ENCODE measurements at places on chromosomes 7 and 10.

GRCh38 chr10:113356794-113357680 is 195.8 kb upstream of the HABP2 start:
- no peak overlapping the region for H3K27ac ChIP-seq
- DNase-seq = no peak
- no peaks in the 10 kb centered on the region for H3K4me1 ChIP-seq
- H3K27me3 ChIP-seq = no peaks in the 10 kb centered on the region

DNA sequence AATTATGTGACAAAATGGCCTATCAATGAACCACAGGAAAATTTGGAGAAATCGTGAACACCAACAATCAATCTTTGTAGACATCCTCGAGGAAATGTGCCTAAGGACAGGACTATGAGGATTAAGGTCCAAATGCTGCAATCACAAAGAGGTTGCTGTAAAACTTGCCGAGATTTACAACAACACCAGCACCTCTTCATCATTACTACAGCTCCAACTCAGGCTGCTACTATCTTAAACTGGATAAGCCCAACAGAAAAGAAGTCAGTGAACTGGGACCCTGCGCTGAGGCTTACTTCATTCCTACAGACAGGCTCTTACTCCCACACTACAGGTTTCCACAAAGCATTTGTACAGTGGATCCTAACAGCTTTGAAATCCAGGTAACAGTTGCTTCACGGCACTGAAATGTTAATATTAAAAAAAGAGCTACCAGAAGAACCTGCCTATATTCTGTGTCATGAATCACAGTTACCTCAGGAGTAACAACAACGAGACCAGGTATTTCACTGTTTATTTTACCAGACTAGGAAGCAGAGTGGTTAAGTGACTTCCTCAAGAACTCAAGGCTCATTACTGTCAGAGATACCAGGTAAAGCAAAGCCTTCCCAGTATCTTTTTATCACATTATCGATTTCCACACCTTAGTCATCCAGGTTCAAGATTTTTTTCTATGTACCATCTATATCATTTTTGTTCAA is 23.9 kb downstream of the CACUL1 start:
- H3K36me3 ChIP-seq = peaks cover 8% of the 10 kb centered on the region
- no peak for DNase-seq
- H3K4me1 ChIP-seq = peaks cover 11% of the 10 kb centered on the region
- no peaks in the 10 kb centered on the region for H3K27me3 ChIP-seq

- no peak overlapping the region for H3K4me3 ChIP-seq
- H3K36me3 ChIP-seq = no peaks in the 10 kb centered on the region
- no peaks in the 10 kb centered on the region for H3K27me3 ChIP-seq
- H3K4me1 ChIP-seq = no peaks in the 10 kb centered on the region
Observed at GRCh38 chr7:78092331-78092730, 293.8 kb downstream of the PHTF2 start.

DNA sequence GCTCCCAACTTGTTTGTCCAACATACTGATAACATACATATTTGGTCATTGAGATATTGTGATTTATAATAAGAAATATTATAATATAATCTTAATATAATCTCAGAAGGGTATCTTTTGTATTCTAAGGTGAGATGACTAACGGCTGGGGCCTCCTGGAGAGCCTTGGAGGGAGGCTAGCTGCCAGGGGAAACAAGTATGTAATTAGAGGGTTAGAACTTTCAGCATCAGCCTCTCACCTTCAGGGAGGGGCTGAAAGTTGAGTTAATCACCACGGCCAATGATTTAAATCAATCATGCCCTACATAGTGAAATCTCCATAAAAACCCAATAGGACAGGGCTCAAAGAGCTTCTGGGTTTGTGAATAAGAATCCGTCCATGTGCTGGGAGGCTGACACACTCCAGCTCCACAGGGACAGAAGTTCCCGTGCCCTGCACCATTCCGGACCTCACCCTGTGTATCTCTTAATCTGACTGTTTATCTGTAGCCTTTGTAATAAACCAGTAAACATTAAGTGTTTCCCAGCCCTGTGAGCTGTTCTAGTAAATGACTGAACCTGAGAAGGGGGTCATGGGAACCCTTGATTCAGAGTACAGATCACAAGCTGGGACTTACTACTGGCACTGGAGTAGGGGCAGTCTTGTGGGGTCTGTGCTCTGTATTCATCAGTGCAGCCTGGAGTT is 86.3 kb upstream of the STEAP1B start:
- H3K4me3 ChIP-seq = no peak overlapping the region
- no peak for DNase-seq
- no peaks in the 10 kb centered on the region for H3K27me3 ChIP-seq
- no peaks in the 10 kb centered on the region for H3K36me3 ChIP-seq
- peaks cover 27% of the 10 kb centered on the region for H3K4me1 ChIP-seq
